ENCODE measurements at places on chromosomes 6 and 20.
A peak's percentile ranks its signal among the peaks of the same experiment; 100 is the strongest.

DNA sequence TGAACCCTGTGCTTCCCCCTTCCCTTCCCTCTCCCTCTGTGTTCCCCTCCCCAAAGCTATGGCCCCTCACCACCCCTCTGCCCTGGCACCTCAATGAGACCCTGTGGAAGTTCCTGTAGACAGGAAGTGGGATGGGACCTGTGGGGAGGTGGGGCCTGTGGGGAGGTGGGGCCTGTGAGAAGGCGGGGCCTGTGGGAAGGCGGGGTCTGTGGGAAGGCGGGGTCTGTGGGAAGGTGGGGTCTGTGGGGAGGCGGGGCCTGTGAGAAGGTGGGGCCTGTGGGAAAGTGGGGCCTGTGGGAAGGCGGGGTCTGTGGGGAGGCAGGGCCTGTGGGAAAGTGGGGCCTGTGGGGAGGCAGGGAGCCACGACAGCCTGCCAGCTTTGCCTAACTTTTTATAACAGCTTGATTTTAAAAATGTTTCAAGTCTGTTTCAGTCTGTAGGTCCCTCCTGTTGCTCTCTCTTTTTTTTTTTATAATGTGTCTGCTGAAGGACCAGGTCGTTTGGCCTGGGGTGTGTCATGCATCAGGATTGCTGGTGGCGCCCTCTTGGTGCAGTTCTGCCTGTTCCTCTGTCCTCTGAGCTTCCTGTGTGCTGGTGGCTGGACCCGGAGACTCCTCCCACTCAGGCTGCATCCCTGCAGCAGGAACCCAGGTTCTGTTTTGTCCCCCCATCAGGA lies 70.5 kb upstream of the SLCO4A1 start:
- no peak for DNase-seq

DNA sequence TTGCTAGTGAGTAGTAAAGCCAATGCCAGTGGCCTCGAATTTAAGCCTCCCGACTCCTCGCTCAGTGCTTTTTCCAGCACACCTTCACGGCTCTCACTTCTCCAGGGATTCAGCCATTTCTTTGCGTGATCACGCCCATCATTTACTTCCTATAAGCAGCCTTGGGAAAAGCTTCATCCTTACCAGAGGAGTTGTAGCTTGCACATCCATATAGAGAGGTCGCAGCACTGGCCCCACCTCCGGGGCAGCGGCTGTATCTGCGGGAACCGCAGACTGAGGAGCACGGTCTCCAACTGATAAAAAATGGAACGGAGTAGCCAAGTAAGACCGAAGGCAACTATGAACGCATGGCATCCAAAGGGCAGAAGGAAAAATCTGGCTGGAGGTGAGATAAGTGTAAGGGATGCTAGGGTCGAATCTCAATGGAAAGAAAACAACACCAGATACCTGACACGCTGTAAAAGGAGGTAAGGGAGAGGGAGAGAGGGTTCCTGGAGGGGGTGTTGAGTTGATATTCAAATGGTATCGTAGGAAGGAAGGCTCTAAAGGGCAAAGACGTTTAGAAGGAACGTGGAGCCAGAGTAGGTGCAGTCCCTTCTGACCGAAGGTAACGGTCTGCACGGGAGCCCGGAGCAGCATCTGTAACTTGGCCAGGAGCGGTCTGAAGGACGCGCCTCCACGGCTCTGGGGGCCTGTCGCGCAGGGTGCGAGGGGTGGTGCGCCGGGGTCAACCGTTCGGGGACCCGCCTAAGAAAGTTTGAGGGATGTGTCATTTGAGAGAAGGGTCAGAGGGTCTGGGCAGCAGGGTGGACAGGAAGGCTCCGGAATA lies 640 bp downstream of the NFS1 start:
- peak; percentile 51 for DNase-seq

GRCh38 chr20:378961-379336 lies 1.6 kb upstream of the TRIB3 start:
- no peak for DNase-seq

DNA sequence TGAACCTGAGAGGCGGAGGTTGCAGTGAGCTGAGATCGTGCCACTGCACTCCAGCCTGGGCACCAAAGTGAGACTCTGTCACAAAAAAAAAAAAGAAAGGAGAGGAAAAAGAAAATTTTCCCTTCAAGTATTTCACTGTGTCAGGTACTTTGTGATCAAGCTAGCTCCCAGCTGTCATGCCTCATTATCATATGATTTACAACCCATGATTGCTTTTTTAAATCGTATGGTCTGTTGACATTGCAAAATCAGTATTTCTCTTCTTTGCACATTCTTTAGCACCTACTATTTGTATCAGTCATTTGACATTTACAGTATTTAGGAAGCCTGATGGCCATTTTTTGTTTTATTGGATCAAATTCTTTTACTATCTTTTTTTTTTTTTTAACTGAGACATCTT lies 22.4 kb downstream of the SASH1 start:
- DNase-seq: no peak

- no peak for DNase-seq
Observed at GRCh38 chr6:147522597-147522996, 14.1 kb downstream of the SAMD5 start.

- DNase-seq: peak; percentile 94
Observed at GRCh38 chr20:51327251-51327841, 215.2 kb downstream of the NFATC2 start.

GRCh38 chr6:131135244-131136020 lies at the start of gene AKAP7:
TSS of gene AKAP7 (plus strand) at chr6:131135467. CDS start at chr6:131135764, 297 bp downstream.
- peak; percentile 84 for DNase-seq

GRCh38 chr20:4014031-4014474 lies 1.3 kb downstream of the RNF24 start:
- DNase-seq: peak; percentile 86

DNA sequence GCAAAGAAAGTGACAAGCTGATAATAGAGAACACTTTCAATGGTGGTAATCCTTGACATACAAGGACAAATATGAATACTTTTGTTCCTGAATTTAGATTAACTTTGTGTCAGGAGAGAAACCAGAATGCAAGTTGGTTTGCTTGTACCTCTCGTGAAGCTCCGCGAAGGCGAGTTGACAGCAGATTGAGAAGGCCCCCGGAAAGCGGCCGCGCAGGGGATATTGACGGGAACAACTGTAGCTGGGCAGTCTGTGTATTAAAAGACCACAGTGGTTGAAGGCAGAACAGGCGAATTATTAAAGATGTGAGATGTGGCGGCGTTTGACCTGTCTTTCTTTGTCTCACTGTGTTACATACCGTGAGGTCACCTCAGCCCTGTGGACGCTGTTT lies 175.8 kb upstream of the RALGAPA2 start:
- no peak for DNase-seq

- DNase-seq: no peak
Observed at GRCh38 chr6:132819405-132820161, 5.2 kb downstream of the RPS12 start.
